ENCODE measurements at places on chromosomes 12 and 14. TPM values are rescaled to one million over a fixed set of nuclear protein-coding genes. Genes with fewer than 3 reads are reported as not detected.

GRCh38 chr14:64440494-64440893 is 24.8 kb upstream of the AKAP5 start:
- H3K4me3 ChIP-seq = no peak overlapping the region
- no peak overlapping the region for H3K27ac ChIP-seq
- no peaks in the 10 kb centered on the region for H3K27me3 ChIP-seq
- peaks cover 18% of the 10 kb centered on the region for H3K4me1 ChIP-seq
- no peak for DNase-seq
- peaks cover 26% of the 10 kb centered on the region for H3K36me3 ChIP-seq

GRCh38 chr14:38623661-38624060 is 367.8 kb upstream of the CLEC14A start:
- H3K4me1 ChIP-seq = no peaks in the 10 kb centered on the region
- H3K27ac ChIP-seq = no peak overlapping the region
- no peak for DNase-seq
- no peak overlapping the region for H3K4me3 ChIP-seq
- H3K36me3 ChIP-seq = no peaks in the 10 kb centered on the region

DNA sequence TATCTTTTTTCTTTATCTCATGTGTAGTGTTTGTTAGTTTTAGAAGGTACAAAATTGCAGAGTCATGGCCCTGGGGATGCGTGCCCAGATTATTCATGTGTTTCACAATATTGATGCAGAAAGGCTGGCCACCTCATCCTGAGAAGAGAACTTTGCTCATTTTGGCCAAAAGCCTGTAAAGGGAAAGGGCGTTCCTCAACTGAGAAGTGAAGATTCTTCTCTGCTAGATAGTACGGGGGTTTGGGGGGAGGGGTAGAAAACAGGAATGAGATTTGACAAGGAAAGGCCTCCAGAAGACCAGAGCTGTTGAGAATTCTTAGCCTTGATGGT is 1.7 kb downstream of the MGST1 start:
- peak; percentile 94 for DNase-seq
- H3K36me3 ChIP-seq = no peaks in the 10 kb centered on the region
- peak overlapping the region; percentile 77 for H3K27ac ChIP-seq
- H3K4me1 ChIP-seq = no peaks in the 10 kb centered on the region
- H3K27me3 ChIP-seq = no peaks in the 10 kb centered on the region
- H3K4me3 ChIP-seq = peak overlapping the region; percentile 37

Gene SPTB
- 102 TPM for total RNA-seq

Gene P3H3
- total RNA-seq = 11.0 TPM

- peak; percentile 73 for DNase-seq
- H3K4me3 ChIP-seq = no peak overlapping the region
- H3K27ac ChIP-seq = no peak overlapping the region
- no peaks in the 10 kb centered on the region for H3K36me3 ChIP-seq
- H3K27me3 ChIP-seq = no peaks in the 10 kb centered on the region
These were observed 3.5 kb upstream of the NFE2 start for GRCh38 chr12:54304187-54304810.

GRCh38 chr12:55626154-55626553 is 10.5 kb upstream of the OR10P1 start:
- H3K36me3 ChIP-seq = no peaks in the 10 kb centered on the region
- H3K4me1 ChIP-seq = no peaks in the 10 kb centered on the region
- no peak overlapping the region for H3K4me3 ChIP-seq
- no peaks in the 10 kb centered on the region for H3K27me3 ChIP-seq
- H3K27ac ChIP-seq = peak overlapping the region; percentile 75

DNA sequence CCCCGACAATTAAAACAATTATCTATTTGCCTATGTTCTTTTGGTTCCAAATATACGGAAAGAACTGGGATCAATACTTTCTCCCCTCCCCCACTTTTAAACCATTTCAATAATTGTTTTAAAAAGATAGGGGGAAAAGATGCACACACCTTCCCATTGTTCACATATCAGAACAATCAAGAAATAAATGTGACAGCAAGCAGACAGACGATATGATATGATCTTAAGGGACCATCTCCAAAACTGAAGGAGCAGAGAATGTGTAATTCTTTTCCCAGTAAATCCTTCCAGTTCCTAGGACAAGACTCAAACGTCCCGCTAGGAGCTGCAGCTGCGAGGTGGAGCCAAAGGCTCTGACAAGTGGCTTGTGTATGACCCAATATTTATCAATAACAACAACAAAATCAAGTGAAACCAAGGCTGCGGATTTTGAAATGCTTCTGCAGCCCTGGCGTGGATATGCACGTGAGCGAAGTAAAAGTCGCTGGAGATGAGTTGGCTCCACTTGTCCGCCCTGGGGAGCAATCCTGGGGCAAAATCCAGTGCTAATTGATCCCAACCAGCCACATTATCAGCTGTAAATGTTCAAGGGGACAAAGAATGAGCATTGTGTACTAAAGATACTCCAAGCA is 8.2 kb upstream of the FOXG1 start:
- no peak overlapping the region for H3K4me3 ChIP-seq
- no peak for DNase-seq
- H3K27ac ChIP-seq = no peak overlapping the region
- H3K4me1 ChIP-seq = peaks cover 8% of the 10 kb centered on the region
- H3K27me3 ChIP-seq = peaks cover 42% of the 10 kb centered on the region

- no peak overlapping the region for H3K27ac ChIP-seq
- no peak overlapping the region for H3K4me3 ChIP-seq
- H3K36me3 ChIP-seq = no peaks in the 10 kb centered on the region
- H3K4me1 ChIP-seq = no peaks in the 10 kb centered on the region
- no peak for DNase-seq
These were observed 109.9 kb downstream of the RIMBP2 start for GRCh38 chr12:130606231-130606630.

Gene PRIMA1
- 2.2 TPM for total RNA-seq

Gene TAS2R14
- total RNA-seq = 1.2 TPM

DNA sequence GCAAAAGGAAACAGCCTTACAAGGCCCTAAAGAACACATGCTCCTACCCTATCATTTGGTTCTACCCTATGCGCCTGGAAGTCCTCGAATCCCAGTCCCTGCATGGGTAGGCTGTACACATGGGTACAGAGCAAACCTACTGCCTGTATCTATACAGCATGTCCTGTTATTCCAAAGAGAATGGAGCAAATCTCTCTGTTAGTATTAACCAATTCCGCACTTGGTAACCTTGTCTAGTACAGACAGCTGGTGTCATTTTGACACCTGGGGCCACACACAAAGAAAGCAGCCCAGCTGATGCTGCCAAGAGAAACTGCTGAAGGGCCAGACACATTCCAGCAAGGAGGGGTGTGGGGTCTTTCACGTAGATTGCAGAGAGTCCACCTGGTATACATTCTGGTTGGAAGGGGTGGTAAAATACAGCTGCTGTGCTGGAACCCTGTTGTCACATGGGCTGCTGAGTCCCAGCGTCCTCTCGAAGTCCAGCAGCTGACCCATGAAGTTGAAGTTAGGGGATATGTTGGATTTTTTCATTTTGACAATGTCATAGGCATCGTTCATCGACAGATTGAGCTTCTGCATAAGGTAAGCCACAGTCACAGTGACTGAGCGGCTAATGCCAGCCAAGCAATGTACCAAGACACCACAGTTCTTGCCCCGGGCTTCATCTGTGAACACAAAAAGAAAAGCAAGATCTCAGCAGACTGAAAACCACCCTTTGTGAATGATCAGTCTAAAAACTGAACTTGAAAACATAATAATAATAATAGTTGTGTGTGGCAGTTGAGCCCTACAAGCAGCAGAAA is 3.2 kb downstream of the DUSP6 start:
- no peaks in the 10 kb centered on the region for H3K27me3 ChIP-seq
- H3K4me3 ChIP-seq = peak overlapping the region; percentile 84
- H3K27ac ChIP-seq = peak overlapping the region; percentile 99
- peaks cover 22% of the 10 kb centered on the region for H3K36me3 ChIP-seq
- DNase-seq = no peak

GRCh38 chr14:76968621-76969063 is 59.9 kb downstream of the IRF2BPL start:
- no peaks in the 10 kb centered on the region for H3K4me1 ChIP-seq
- H3K4me3 ChIP-seq = no peak overlapping the region
- no peak overlapping the region for H3K27ac ChIP-seq
- DNase-seq = no peak
- peaks cover 17% of the 10 kb centered on the region for H3K36me3 ChIP-seq

- H3K27me3 ChIP-seq = no peaks in the 10 kb centered on the region
- peaks cover 8% of the 10 kb centered on the region for H3K4me1 ChIP-seq
- H3K36me3 ChIP-seq = no peaks in the 10 kb centered on the region
These were observed 37.7 kb upstream of the TXNRD1 start for GRCh38 chr12:104177663-104178501.

Gene LRFN5
- 0.26 TPM for total RNA-seq

Gene TMEM263
- 46.4 TPM for total RNA-seq

DNA sequence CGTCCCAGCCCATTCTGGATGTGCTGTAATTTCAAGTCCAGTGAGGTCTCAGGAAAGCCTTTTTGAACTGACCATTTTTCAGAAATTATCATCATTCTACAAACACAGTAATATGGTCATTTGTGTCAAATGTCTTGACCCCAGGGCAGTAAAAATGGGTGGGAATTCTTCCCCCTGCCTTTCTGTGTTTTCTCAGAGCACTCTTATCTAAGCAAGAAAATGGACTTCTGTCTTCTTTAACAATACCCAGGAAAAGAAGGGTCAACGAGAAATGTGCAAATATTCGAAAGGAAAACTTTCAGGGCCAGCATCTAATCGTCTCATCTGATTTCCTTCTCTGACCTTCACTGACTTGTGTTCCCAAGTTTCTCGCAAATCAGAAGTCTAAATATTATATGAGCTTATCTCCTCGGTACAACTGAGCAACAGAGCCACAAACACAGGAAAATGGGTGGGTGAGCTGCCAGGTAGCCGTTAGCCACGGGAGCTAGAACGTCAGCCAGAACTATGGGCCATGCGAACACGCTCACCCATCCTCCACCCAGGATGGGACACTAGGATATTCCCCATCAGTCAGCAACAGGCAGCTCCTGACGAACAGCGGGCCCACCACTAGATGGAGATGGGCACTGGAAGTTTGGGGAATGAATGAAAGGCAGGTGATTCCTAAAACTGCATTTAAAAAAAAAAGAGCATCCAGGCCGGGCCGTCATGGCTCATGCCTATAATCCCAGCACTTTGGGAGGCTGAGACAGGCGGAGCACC is 57.1 kb downstream of the VWF start:
- H3K4me3 ChIP-seq = no peak overlapping the region
- peaks cover 4% of the 10 kb centered on the region for H3K36me3 ChIP-seq
- peak overlapping the region; percentile 28 for H3K27ac ChIP-seq
- no peaks in the 10 kb centered on the region for H3K27me3 ChIP-seq

Gene EPYC
- not detected for total RNA-seq

DNA sequence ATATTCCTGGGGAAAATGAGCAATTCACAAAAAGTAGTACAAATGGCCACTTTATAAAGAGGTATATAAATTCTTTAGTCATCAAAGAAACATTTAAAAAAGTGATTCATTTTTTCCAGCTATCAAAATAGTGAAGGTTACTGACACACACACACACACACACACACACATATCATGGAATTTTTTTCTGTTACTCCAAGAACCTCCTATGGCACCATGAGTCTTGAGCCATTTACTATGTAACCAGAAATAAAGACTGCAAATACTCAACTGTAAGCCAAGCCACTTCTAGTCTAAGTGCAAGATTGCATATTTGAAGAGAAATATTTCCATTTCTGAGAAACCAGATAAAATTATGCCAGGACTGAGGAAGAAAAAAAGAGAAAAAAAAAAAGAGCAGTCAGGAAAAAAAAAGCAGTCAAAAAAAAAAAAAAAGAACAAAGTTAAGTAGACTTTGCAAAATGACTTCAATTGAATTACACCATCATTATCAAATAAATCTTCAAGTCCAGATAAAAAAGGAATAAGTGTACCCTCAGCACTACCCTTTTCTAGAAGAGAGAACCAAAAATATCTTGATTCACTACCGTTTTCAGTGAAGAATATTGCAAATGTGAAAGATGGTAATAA is 275.7 kb downstream of the DAD1 start:
- no peaks in the 10 kb centered on the region for H3K36me3 ChIP-seq
- no peak for DNase-seq
- no peak overlapping the region for H3K27ac ChIP-seq
- no peak overlapping the region for H3K4me3 ChIP-seq

- no peak overlapping the region for H3K27ac ChIP-seq
- H3K36me3 ChIP-seq = no peaks in the 10 kb centered on the region
- no peaks in the 10 kb centered on the region for H3K27me3 ChIP-seq
These were observed 453.8 kb downstream of the TMEM121 start for GRCh38 chr14:105980224-105980623.

DNA sequence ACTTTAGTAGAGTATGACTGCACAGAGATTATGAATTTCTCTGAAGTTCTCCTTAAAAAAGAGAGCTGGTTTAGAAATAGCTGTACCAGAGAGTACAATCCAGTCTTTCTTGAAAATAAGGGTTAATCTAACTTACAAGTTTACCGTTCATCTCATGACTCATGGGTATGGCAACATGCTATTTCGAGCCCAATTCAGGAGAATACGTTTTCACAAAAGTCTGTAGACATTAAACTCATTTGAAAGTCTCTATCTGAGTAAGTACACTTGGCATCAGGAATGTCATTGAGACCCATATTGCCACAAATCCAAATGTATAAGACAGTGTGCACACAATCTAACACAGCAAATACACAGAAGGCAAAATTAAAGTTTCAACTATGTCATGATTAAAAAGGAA is 160.5 kb downstream of the PIK3C2G start:
- H3K4me3 ChIP-seq = no peak overlapping the region
- H3K27me3 ChIP-seq = no peaks in the 10 kb centered on the region
- DNase-seq = no peak

- no peaks in the 10 kb centered on the region for H3K4me1 ChIP-seq
- no peaks in the 10 kb centered on the region for H3K27me3 ChIP-seq
- H3K36me3 ChIP-seq = no peaks in the 10 kb centered on the region
- H3K27ac ChIP-seq = no peak overlapping the region
- no peak for DNase-seq
These were observed 120.1 kb upstream of the MAX start for GRCh38 chr14:65222440-65222858.
